Trophoblast cell (in vitro differentiated cells and primary cell): ENCODE measurements at places on chromosomes 3 and 15.
A peak's percentile ranks its signal among the peaks of the same experiment; 100 is the strongest.

DNA sequence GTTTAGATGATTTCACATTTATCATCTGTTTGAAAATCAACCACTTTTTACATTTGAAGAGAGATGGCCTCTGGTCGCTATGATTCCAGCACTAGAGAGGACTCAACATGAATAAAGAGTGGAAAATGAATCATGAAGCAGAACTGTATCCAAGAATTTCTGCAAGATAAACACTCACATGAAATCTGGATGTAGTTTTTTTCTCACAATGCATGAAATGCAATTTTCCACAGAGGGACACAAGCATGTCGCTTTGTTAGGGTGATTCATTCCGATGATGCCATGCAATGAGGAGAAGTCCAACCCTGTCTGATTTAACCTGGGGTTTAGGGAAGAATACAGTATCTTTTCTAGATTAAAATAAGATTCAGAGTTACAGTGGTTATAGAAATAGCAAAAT is 50.4 kb upstream of the ADCY5 start:
- no peak for DNase-seq

GRCh38 chr3:65806600-65806999 is 232.1 kb downstream of the MAGI1 start:
- DNase-seq: no peak

- DNase-seq: no peak
Measured at GRCh38 chr3:169984292-169984691, 17.7 kb downstream of the SEC62 start.

GRCh38 chr3:108602249-108602934 is 12.9 kb downstream of the DZIP3 start:
- DNase-seq: no peak

DNA sequence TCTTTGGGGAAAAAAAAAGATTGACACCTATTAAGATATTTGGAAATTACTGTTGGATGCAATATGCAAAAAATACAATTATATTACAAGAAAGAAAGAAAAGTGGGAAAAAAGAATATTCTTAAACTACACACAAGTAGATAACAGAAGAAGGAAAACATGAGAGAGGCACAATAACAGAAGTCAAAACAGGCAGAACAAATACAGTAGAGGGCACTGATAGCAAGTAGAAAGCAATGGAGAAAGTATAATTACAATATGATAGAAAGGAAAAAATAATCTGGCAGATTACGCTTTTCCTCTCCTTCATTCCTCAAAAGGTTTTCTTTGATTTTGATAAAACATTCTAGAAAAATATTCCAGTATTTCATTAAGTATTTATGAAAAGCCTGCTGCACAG is 72.1 kb downstream of the ADAM10 start:
- no peak for DNase-seq

DNA sequence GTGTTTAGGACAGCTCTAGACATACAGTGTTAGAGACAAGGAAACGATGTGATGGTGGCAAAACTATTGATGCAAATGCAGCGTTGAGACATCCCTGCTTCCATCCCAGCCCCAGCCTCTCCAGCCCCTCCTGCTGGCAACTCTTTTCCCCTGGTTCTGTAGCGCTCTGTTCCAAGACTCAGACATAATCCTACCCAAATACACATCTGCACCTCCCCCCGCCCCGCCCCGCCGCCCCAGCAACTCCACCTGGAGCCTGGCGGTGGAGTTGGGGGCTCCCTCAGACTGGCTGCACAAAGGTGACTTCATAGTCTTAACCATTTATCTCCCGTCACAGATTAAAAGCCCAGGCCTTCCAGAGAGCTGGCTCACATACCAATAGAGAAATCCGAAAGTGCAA is 7.2 kb upstream of the SEC22A start:
- peak; percentile 49 for DNase-seq

DNA sequence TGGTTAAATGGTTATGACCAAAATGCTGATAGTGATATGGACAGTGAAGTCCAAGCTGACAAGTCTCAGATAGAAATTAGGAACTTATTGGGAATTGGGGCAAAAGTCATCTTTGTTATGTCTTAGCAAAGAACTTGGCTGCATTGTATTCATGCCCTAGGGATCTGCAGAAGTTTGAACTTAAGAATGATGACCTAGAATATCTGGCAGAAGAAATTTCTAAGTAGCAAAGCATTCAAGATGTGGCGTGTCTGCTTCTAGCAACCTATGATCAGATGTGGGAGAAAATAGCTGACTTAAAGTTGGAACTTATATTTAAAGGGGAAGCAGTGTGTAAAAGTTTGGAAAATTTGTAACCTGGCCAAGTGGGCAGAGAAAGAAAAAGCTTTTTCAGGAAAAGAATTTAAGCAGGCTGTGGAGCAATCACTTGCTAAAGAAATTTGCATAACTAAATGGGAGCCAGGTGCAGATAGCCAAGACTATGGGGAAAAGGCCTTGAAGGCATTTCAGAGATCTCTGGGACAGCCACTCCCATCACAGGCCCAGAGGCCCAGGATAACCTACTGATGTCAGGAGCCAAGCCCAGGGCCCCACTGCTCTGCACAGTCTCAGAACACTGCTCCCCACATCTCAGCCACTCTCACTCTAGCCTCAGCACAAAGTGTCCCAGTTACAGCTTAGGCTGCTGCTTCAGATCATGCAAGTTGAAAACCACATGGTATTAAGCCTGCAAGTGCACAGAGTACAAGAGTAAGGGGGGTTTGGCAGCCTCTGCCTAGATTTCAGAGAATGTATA is 147.8 kb upstream of the TGFBR2 start:
- no peak for DNase-seq

DNA sequence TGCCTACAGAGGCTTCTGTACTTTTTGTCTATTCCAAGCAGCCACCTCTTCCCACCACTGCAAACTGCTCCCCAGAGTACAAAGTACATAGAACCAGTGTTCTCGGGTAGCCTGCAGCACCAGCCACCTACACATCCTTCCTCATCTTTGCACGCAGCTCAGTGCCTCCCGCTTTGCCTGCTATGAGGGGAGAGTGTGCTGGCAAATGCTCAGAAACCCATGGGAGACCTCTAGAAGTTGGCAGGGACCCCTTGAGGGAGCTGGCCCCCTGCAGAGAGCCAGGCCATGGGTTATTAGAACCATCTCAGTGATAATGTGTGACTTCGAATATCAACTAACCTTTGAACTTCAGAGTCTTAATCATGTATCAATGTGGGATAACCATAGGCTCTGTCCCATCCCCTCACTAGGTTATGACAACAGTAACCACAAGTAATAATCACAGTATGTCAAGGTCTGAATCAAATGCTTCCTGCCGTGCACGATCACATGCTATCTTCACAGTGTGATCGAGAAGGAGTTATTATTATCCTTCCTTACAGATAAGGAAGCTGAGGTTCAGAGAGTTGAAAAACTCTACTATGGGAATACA is 22.8 kb upstream of the SMAD3 start:
- DNase-seq: no peak

GRCh38 chr15:40691737-40692136 is 3.2 kb upstream of the RAD51 start:
- no peak for DNase-seq

DNA sequence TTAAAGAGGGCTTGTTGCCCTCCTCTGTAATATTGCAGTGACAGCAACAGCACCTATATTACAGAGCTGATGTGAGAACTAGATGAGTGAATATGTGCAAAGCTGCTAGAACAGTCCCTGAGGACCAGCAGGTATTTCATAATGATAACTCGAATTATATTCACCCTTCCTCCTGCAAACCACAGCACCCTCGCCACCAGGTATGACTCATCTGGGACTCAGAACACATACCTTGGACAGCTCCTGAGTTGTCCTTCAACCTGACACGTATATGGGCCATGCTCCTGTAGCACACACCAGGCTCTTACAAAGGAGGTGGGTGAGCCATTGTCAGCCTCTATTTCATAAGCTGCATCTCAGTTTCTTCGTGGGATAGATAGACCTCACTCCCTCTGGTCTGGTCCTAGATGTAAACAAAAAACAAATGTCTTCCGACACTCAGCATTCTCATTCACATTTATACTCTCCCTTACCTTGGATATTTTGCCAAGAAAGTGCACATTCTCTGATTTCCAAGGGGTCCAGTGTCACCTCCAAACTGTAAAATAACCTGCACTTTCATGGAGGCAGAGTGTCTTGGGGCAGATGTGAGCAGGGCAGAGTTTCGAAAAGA is 124.5 kb downstream of the TLE3 start:
- peak; percentile 69 for DNase-seq

- DNase-seq: peak; percentile 87
Measured at GRCh38 chr3:75232216-75232615, 431.9 kb upstream of the FRG2C start.

DNA sequence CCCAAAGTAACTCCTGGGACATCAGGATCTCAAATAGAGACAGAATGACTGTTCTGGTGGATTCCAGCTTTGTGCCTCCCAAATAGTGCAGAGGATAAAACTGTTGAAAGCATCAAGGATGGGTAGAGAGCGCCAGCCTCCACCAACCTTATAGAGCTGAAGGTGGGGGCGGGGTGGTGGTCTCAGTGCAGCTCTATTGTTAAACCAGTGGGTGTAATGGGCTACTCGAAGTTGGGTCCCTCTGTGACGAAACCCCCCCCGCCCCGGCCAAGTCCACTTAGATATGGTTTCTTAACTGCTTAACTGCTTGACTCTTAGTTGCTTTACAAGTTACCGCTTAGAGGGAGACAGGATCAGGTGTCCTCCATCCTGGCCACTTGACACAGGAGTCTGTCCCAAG is 22.7 kb downstream of the DHX30 start:
- DNase-seq: no peak

DNA sequence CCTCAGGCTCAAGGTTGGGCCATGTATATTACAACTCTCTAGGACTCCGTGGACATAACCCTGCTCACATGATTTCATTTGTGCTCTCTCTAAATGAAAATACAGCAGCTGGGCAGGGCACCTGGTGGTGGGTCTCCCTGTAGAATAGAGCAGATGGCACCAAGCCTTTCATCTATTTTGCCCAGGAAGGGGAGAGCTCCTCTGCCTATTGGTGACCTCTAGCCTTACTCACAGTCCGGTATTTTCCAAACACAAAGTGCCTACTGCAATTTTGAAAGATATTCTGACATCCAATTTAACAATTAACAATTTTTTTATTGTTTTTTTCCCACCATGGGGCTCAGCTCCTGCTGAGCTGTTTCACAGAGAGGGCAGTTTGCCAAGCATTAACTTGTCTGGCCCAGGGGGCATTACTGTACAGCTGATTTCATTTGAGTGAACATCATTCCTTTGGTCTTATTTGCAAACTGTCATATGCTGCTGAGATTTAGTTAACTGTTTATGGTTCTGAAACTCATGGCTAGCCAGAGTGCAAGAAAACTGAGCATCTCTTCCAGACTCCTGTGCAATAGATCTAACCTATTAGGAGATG is 474.0 kb downstream of the EPHB1 start:
- DNase-seq: no peak

- no peak for DNase-seq
Measured at GRCh38 chr15:70518201-70519003, 245.0 kb downstream of the UACA start.

- DNase-seq: no peak
Measured at GRCh38 chr3:33103480-33103879, 6.5 kb upstream of the GLB1 start.

DNA sequence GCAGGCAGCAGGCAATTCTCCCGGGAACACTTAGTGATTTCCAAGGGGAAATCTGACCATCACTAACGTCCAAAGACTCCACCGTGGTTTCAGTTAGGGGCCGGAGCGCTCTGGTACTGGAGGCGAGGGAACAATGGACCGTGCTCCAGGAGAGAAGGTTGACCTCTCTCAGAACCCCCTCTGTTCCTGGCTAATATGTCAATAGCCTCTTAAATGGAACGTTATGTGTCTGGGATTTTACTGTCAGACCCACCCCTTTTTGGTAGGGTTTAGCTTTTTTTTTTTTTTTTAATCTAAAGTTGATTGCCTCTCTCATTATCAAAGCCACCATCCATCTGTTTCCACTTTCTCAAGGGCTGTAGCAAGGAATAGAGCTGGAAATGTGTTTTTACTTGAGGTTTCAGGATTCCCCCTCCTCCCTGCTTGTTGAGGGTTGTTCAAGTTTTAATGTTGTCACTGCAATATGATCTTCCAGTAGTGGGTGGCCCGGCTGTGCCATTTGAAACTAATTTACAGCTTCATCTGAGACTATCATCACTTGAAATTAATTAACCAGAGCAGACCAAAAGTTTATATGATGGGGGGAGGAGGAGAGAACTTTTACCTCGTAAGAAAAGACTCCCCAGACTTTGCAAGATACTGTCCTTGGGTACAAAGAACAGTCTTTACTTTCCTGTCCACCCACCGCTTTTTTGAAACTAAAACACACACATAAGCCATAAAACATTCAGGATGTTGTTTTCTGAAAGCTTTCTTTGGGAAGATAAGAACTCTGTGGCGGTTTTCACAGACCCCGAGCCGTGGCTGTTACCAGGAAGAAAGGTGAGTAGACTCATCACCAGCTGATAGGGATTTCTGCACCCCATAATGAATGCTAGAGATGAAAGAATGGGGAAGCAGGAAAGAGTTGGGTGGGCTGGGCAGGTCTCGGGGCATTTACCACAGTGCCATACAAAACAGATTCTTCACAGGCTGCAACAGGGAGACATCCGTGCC is 187.8 kb downstream of the UACA start:
- DNase-seq: no peak

DNA sequence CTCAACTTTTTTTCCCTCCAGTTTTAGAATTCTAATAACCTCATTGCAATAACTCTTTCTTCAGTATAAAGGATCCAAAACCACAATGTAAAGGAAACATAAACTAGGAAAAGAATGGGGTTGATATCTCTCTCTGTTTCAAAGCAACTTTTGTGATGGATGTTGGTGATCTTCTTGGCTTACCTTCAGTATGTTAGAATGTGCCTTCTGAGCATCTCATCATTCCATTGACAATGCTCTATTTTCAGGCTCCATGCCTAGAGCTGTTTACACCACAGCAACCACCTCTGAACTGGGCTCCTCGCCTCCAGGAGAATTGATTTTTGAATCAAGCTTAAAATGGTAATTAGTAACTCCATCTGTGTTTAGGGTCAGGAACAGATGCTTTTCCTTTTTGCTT is 6.6 kb downstream of the NLGN1 start:
- DNase-seq: no peak

DNA sequence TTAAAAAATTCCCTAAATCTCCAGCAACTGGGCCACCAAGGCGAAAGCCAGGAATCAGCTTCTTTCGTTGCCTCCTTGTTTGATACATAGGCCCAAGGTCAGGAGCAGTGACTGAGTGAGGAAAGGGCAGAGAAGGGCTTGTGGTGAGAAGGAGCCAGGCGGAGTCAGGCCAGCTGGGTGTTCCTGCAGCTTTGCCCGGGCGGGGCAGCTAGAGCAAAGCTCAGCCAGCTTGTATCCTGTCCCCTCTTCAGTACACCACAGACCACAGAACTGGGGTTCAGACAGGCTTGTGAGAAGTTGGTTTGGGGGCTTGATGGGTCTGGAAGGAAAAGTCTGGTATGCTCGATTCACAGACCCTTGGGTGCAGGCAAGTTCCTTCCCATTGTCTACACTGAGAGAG is 52.6 kb downstream of the CCK start:
- no peak for DNase-seq

- DNase-seq: no peak
Measured at GRCh38 chr3:50658416-50658815, 16.3 kb upstream of the DOCK3 start.

- DNase-seq: no peak
Measured at GRCh38 chr15:101280007-101280406, 2.7 kb upstream of the SELENOS start.

GRCh38 chr15:78024883-78025282 is 52.6 kb downstream of the TBC1D2B start:
- DNase-seq: no peak
